ENCODE measurements at places on chromosomes 5 and 9.

DNA sequence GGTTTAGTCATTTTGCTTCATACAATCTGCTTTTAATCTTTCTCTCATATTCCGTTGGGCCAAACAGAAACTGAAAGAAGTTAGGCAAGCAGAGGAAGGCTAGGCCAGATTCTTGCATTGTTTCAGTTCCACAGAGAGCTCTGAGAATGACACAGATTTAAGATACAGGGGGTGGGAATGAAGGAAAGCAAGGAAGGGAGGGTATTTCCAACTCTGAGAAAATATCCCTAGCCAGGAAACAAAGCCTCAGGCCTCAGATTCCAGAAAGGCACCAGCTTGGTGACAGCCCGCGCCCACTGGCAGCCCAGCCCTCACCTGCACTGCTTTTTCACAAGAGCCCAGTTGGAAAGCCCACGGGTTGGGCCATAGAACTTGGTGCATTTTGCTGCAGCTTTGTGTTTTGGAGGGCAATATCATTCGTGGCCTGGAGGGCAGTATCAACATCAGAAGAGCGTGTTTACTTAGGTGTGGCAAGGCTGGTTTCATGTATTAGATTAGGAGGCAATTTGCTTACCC lies 63.5 kb downstream of the ENC1 start:
- DNase-seq = no peak

DNA sequence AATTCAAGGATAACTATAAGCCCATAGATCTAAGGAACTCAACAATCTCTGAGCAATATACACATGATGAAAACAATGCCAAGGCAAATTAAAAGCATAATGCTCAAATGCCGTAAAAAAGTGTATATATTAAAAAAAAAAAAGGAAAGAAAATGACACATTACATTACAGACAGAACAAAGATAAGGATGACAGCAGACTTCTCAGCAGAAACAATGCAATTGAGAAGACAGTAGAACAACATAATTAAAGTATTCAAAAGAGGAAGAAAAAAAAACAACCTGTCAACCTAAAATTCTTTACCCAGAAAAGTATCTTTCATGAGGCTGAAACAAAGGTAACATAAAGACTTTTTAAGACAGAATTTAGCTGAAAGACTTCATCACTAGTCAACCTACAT lies 591.7 kb downstream of the ZNF608 start:
- no peak for DNase-seq

DNA sequence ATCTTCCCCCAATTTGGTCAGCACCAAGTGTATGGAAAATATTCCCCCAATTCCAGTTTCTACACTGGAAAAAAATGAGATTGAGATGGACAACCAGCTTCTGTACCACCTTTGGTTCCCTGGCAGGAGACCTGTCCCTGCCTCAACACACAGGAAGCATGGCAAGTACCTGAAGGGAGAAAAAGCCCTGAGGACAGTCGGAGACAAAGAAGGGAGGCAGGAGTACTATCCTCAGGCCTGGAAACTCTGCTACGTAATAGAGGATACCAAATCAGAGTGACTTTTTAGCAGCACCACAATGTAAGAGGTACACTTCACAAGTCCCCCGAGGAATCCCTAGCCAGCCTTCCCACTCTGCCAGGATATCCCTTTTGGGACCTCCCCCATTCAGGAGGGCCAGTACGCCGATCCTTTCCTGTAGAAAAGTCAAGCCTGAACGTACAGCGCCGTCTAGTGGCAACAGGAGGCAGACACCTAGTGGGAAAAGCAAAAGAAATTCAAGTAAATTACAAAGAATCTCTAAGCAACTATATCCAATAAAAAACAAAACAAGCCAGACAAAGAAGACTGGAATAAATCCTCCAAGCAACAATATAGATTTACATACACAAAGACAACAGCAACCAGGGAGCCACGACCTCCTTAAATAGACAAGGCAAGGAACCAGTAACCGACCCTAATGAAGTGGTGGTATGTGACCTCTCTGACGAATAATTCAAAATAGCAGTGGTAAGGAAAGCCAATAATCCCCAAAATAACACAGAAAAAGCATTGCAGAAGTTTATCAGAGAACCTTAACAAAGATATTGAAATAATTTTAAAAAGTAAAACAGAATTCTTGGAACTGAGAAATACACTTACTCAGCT lies 63.3 kb upstream of the SLCO6A1 start:
- no peak for DNase-seq

- no peak for DNase-seq
These were observed 262.5 kb downstream of the NFIB start for GRCh38 chr9:14051419-14051818.

GRCh38 chr5:73116506-73116905 lies 3.9 kb upstream of the TMEM171 start:
- no peak for DNase-seq

DNA sequence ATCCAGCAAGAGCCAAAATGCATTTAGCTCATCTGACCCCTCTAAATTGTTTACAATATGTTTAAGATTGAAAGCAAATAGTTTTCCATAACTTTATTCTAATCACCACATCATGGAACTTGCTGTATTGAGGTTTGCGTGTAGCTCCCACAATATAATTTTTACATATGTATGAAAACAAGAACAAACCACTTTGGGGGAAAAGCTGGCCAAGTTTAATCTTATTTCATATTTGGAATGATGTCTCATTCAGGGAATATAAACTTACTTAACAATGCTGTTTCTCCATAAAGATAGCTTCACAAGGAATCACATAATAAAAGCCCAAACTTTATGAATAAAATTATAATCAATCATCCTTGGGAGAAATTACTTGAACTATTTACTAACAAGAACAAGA lies 194.6 kb upstream of the PCSK5 start:
- DNase-seq = no peak

GRCh38 chr5:104628911-104629310 lies 1066.3 kb upstream of the NUDT12 start:
- DNase-seq = no peak

- peak; percentile 30 for DNase-seq
These were observed 71.5 kb downstream of the ANKRD33B start for GRCh38 chr5:10635257-10635866.

- no peak for DNase-seq
These were observed 703.9 kb downstream of the BRINP1 start for GRCh38 chr9:118665226-118665919.

DNA sequence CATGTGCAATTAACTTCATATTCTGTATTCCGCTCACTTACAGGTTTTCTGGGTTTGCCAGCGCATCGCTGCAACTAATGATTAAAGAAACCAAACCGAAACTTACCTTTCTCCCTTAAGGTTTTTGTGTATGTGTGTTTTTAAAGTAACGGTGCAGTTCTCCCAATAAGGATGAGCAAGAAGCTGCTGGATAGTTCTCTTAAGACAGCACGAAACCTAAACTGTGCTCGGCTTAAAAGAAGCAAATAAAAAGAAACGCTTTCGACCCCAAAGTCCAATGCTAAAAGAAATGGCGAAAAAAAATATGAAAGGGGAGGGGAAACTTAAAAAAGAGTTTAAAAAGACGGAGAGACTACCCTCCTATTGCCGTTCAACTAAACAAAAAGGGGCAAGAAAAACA lies 340 bp downstream of the ELAVL2 start:
- DNase-seq = no peak

DNA sequence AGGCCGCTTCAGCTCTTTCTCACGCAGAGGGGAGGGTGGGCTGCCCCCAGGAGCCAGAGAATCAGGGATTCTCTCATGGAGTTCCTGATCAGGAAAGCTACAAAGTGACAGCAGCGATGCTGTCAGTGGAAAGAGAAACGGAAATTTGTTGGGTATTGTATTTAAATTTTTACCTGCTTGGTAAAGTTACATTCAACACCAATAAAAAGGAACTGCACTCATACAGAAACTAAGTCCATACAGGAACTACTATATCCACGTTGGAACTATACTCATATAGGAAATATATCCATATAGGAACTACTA lies 325.5 kb upstream of the IRX4 start:
- DNase-seq = no peak

DNA sequence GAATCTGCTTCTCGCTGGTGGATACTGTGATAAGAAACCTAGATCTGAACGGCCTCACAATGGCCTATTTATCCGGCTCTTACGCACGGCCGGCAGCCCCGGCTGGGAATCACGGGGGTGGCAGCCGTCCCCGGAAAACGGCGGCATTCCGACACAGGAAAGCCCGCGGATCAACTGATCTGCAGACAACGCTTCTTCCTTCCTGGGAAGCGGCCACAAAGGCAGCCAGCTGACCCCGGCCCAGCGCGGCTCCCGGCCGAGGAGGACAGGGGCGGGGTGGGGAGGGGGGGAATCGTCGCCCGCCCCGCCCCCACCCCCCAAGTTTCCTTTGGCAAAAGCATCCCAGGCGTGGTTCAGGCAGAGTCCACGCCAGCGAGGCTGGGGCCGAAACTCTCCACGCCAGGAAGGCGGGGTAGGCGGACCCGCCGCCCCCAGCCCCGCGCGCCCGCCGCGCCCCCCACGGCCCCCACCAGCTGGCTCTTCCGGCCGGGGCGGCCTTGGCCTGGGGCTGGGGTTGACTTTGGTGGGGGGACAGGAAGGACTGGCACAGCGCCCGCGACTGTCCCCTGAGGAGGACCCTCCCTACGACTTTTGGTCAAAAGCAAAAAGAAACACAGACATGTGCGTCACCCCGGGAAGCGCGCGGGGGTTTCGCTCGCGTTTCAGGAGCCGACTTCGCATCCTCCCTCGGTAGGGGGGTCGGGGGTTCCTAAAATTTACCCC lies 247.7 kb upstream of the ANKRD55 start:
- DNase-seq = peak; percentile 36

DNA sequence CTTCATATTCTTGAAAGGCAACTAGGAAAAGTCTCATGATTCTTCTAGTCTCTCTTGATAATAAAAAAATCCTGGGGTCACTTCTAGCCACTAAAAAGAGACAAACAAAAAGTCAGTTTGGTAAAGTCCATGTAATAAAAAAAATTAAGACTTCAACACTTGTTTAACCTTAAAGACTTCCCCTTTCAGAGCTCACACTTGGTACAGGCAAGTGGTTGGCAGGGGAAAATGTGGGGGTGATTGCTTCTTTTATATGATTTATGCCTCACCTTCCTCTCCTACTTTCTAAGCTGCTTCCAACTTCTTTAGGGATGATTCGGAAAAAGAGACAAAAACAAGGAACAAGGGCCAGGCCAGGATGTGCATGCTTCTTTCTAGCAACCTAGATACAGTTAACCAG lies 5.1 kb upstream of the ERCC6L2 start:
- no peak for DNase-seq

DNA sequence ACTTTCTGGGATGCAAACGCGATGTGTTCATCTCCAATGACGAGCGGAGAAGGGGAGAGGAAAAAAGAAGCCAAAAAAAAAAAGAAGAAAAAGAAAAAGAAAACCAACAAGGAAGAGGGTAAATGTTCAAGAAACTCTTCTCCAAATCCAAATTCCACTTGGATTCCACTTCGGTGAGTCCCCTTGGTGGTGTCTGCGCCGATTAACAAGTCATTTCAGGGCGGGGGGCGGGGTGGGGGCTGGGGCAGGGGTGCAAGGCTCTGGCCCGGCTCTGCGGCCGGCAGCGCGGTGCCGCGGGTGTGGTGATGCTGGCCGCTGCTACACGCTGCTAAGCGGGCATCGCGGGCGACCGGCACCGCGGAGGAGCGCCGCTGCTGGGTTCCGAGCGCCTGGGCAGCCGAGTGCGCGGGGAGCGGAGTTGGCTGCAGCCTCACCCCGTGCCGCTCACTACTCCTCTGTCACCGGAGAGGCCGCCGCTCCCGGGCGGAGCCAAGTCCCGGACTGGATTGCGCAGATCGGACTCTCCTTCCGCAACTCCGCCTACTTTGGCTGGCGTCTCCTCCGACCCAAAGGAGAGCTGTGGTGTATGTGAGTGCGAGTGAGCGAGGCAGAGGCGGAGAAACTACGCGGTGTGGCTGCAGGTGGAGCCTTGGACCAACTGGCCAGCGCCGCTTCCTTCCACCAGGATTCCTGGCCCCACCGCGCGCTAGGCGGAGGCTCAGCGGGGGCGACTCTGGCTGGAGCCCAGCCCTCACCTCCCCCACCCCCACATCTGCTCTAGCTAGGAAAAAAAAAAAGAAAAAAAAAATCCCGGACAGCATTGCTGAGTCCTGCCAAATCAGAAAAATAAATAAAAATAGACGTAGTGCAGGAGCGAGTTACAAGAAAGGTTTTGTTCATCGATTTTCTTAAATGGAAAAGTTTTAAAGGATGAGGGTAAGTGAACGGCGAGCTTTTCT lies at the start of gene SEMA6A:
Gene SEMA6A (minus strand): TSS at position 457 of the 959 bp plus-strand sequence. CDS start 69,879 bp downstream, outside the sequence.
- peak; percentile 55 for DNase-seq

GRCh38 chr5:174175716-174176268 lies 130.3 kb downstream of the NSG2 start:
- no peak for DNase-seq

- DNase-seq = no peak
These were observed 37.0 kb downstream of the AFF4 start for GRCh38 chr5:132926437-132926836.

GRCh38 chr9:2817999-2818803 lies 25.7 kb downstream of the PUM3 start:
- peak; percentile 40 for DNase-seq

DNA sequence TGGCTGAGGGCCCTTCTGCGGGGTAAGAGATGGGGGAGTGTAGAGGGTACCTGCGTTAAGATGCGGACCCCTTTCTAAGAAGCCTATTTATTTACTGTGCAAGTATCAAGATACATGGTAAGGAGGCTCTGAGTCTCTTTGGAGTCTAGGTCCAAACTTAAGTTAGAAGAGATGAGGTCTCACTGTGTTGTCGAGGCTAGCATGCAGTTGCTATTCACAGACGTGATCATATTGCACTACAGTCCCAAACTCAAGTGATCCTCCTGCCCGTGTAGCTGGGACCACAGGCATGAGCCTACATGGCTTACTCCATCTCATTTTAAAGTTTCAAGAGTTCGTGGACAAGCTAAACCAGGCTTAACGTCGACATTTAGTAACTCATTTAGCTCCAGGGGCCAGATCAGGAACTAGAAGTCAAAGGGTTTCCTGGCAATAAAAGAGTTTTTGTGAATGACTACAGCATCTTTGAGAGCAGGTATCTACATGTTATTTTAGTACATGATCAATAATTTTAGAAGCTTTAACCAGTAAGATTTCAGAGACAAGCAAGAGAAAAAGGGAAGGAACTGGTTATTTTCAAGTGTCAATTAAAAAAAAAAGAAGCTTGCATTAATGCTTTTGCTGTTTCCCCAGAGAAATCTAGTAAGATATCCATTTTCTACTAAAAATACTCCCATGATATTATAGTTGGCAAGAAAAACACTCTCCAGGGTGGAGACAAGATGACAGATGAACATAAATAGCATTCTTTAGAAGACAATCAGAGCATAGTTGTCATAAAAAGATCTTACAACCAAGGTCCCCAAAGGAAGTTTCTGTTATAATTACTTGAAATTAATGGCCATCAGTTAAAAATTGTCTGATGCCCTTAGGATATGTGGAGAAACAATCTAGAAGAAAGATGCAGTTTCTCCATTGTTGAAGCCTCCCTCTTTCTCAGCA lies 141.3 kb downstream of the SCAMP1 start:
- no peak for DNase-seq

GRCh38 chr9:119839888-119840287 lies 470.7 kb upstream of the BRINP1 start:
- DNase-seq = no peak

- DNase-seq = no peak
These were observed 2.2 kb upstream of the ICE1 start for GRCh38 chr5:5420251-5420650.

Data from non-pigmented ciliary epithelial cell (primary cell).